ENCODE measurements at places on chromosomes 6 and 20.

DNA sequence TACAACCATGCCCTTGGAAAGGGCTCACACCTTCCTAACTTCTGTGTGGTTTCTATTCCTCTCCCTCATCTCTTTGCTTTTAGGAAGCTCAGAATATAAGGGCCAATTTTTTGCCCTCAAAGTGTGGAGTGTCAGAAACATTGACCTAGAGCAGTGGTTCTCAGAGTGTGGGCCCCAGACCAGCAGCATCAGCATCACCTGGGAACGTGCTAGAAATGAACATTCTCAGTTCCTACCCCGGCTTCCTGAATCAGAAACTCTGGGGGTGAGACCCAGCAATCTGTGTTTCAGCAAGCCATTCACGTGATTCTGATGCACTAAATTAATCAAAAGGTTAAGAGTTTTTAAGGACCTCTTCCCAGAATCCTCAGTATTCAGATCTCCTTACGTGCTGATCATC, 47.9 kb upstream of the IL17A start:
- DNase-seq = no peak

- peak; percentile 91 for DNase-seq
These were observed 559.6 kb downstream of the RFPL4B start for GRCh38 chr6:112906726-112907125.

DNA sequence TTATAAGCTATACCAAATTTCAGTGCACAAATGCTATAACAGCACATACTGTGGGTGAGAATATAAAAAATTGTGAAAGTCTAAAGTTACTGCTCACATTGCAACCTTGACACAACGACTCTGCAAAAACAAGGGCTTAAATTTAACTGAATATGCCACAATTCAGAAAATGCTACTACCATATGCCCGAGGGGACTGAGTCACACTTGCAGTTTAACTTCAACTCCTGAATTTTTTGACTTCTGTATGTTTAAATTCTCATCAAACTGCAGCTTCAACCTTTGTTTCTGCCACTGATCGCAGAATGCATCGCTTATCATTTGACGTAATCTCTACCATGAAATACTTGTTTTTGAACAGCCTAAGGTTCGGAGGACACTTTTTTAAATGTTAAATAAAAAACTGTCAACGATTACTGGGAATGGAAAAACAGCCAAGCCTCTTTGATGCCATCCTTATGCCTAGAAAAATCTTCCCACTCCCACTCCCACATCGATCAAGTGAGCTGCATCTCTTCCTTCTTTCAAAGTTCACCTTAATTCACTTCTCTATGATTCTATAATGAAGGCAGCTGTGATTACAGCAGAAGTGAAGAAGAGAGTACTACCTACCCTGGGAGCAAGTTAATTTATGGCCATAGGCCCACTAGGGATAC, 136.5 kb downstream of the ATXN1 start:
- no peak for DNase-seq

GRCh38 chr6:130421585-130421984, 55.8 kb downstream of the TMEM200A start:
- peak; percentile 55 for DNase-seq

GRCh38 chr6:119340796-119341487, 8.6 kb downstream of the MAN1A1 start:
- DNase-seq = no peak
